ENCODE measurements at places on chromosomes 13 and 19.

- no peak for DNase-seq
Observed at GRCh38 chr13:40878321-40878720, 88.9 kb downstream of the SLC25A15 start.

DNA sequence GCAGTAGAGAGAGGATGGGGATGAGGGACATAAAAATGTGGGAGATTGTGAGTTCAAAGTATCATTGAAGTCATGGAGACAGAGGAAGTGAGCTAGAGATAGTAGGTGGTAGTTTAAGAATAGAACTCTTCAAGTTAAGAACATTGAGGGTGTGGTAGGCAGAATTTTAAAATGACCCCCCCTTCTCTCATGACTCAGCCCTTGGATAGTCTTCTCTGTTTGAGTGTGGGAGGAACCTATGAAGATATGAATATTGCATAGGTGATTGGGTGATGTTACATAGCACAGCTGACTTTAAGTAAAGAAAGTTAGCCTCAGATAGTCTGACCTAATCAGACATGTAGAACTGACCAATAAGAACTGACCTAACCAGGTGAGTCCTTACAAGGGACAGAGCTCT lies 418.6 kb downstream of the FOXO1 start:
- DNase-seq, result no peak

- DNase-seq, result no peak
Observed at GRCh38 chr13:44417446-44417845, 43.8 kb downstream of the SERP2 start.

DNA sequence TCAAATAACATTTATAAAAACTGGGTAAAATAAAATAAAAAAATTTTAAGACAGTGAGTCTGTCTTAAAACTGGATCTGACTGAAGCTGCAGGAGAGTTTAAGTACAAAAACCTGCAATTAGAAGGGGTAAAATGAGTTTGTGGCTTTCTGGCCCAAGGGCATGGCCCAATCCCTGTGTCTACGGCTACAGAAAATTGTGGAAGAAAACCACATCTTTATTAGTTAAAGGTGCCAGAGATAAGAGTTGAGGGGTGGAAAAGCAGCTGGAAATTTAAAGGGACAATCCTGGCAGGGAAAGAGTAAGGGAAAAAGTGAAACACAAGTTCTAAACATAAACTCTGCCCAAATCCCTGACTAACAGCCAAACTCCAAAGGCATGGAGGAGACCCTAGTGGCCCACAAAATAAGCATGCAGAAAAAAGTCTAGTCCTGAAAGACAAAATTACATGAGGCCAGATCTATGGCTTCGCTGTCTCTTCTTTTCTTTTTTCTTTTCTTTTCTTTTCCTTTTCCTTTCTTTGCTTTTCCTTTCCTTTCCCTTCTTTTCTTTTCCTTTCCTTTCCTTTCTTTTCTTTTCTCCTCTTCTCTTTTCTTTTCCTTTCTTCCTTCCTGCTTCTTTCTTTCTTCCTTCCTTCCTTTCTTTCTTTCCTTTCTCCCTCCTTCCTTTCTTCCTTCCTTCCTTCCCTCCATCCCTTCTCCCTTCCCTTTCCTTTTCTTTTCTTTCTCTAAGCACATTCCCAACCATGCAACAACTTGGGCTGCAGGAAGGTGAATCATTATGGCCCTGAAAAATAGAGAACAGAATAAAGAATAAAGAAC lies 23.5 kb upstream of the DLEU7 start:
- DNase-seq, result no peak

DNA sequence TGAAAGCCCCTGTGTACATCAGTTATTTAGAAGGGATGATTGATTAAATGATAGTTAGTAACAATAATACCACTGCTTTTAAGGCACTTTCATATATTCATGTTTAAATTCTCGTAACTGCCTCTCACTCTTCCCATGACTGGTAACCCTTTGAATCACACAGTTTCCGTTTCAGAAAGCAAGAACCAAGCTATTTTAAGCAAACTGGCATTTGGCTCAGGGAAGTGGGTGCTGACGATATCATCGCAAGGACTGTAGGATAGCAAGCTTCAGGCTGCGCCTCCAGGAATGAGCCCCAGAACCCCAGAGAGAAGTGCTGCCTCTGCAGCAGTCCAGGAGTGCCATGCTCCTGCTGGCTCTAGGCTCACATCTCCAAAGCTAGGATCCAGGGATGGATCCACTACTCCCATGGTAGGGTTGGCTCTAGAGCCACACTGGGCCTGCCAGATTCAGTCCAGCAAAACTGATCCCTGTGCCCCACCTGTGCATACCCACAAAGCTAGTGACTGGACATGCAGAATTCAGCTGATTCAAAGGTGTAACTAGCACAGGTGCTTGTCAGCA lies 313.5 kb downstream of the SLC7A1 start:
- DNase-seq, result no peak

GRCh38 chr13:94351292-94351990 lies 128.0 kb downstream of the DCT start:
- no peak for DNase-seq

DNA sequence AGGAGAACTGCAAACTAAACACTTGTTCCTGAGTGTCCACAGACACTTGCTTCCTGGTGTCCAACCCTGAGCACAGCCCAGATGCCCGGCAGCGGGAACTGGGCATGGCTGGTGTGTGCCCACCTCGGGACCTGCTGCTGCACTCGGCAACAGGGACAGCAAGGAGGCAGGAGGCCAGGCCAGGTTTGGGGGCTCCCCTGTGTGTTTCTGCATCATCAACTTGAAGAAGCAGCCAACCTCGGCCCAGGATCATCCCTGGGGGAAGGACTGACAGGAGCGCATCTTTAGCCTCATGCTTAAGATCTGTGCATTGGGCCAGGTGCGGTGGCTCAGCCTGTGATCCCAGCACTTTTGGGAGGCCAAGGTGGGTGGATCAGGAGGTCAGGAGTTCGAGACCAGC lies 35.1 kb upstream of the LDLR start:
- no peak for DNase-seq

DNA sequence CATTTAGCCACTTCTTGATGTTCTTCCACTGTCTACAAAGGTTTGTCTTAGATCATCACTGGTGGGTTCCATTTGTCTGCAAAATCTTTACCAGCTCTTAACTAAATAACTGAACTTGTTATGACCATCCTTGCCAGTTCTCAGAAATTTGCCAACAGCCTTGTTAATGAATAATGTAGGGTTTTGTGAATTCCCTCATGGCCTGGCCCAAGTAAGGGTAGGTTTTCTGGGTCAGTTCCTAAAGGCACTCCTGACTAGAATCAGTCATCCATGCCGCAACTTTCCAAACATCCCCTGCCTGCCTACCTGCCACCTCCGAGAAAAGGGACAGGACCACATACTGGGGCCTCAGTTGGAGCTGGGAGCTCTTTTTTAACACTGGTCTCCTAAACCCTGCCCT lies 4.0 kb downstream of the COL4A1 start:
- no peak for DNase-seq

DNA sequence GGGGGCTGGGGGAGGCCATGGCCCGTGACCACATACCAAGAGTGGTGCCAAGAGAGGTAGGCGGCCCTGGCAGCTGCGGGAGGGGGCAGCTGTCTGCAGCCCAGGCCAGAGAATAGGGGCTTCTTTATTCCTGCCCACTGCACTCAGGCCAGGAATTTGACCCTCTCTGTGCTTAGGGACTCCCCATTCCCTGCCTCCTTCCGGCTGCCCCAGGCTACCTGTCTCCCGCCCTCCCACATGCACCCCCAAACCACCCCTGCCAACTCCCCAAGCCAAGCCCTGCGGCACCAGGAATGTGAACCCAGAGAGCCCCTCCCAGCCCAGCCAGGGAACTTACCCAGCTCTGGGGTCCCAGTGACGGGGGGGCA lies 687 bp downstream of the PLEKHA4 start:
- no peak for DNase-seq

- DNase-seq, result no peak
Observed at GRCh38 chr19:31058676-31059340, 290.4 kb downstream of the TSHZ3 start.

GRCh38 chr13:110923086-110923485 lies 8.2 kb upstream of the ANKRD10 start:
- DNase-seq, result no peak

- DNase-seq, result no peak
Observed at GRCh38 chr13:88456151-88456550, 785.0 kb downstream of the SLITRK5 start.

- DNase-seq, result no peak
Observed at GRCh38 chr19:52621376-52621775, 16.8 kb downstream of the ZNF83 start.

GRCh38 chr13:40637643-40638042 lies 28.8 kb downstream of the FOXO1 start:
- DNase-seq, result no peak

- no peak for DNase-seq
Observed at GRCh38 chr19:49255674-49256073, 69.3 kb downstream of the SLC6A16 start.

DNA sequence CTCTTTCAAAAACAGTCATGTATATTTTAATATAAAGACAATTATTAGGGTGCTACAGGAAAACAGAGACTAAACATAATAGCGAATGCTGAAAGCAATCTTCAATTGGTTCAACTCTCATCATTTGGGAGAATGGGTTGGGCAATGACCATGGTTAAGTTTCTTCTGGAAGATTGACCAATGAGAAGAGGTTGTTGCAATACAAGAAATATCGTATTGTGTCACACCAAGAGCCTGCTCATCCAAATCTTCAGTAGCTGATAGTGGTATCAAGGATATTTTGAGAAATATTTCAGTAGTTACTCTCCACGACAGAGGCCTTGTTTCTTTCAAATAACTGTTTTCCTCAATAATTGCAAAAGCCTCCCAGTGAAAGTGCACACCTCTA lies 83.0 kb upstream of the FNDC3A start:
- DNase-seq, result no peak

All from activated naive CD4-positive, alpha-beta T cell (primary cell).